HuH-7 (cell line): ENCODE measurements at places on chromosomes 11 and 22.

GRCh38 chr11:63705526-63705925, 24.2 kb downstream of the RTN3 start:
- no peak for DNase-seq

- DNase-seq, result no peak
Measured at GRCh38 chr11:128779036-128779435, 85.2 kb downstream of the FLI1 start.

DNA sequence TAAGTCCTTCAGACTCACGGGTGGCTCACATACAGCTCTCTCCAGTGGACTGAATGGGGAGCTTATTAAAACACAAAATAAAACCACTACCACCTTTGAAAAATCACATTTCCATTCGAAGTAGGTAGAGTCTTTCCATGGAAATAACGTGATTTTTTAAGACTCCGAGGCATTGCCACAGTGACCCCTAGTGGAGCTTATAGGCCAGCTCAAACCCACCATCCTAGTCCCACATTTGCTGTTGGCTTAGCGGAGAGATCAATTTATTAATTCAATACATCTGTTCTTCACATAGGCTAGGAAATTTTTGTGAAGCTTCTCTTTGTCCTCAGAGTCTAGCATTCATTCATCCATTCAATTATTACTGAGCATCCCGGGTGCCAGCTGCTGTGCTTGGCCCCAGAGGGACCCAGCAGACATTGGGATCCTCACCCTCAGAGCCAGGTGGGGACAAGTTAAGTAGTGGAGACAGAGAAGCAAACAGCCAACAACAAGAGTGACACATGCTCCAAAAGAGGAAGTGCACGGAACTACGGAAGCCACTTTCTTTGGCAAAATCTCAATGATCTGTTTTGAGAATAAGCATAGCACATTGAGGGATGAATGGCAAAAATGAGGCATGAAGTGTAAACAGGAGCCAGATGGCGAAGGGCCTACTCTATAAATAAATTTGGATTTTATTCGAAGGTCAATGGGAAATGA, 10.2 kb upstream of the P4HA3 start:
- peak; percentile 31 for DNase-seq

- DNase-seq, result no peak
Measured at GRCh38 chr11:3002351-3002861, 10.3 kb upstream of the NAP1L4 start.

GRCh38 chr11:103779054-103779453, 257.4 kb upstream of the DDI1 start:
- DNase-seq, result no peak

DNA sequence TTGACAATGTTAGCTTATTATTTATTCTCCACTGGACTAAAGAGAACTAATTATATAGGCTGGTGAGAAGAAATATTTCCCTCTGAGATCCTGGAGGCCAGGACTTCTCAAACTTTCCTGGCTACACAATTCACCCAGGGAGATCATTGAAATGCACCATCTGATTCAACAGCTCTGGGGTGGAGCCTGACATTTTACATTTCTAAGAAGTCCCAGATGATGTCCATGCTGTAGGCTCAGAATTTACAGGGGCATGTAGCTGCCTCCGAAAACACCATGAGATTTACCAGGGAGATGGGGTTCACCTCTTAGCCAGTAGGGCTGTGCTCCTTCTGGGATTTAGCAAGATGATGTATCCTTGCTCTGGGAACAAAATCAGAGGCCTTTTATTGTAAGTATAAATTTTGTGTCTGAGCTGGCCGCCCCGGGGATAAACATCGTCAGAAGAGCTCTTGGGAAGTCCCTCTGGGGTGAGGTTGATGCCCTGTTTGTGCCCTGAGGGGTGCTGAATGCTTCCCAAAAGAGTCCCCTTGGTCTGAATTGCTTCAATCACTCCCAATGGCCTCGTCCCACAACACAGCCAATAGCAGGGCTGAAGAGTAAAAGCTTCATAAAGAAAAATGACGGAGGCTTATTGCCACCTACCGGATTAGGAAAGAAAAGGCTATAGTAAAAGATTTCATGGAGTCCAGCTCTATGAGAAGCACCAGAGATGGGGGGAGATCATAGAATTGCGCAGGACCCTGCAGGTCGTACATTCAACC, 33.4 kb upstream of the API5 start:
- DNase-seq, result peak; percentile 55

DNA sequence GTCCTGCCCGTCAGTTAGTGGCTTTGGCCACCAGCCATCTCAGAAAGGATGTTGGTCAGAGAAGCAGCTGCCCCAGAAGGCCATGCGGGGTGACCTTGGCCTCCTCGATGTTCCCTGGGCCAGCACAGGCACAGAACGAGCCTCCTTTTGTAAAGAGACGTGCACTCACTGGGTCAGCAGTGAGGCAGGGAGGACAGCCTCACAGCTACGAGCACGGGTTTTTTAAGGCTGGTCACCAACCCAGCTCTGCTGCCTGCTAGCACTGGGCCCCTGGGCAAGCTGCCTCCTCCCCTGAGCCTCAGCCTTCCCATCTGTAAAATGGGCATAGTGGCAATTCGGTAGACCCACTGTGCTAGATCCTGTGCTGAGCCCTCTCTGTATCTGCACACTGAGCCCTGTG, 10.8 kb downstream of the IGLL1 start:
- no peak for DNase-seq

DNA sequence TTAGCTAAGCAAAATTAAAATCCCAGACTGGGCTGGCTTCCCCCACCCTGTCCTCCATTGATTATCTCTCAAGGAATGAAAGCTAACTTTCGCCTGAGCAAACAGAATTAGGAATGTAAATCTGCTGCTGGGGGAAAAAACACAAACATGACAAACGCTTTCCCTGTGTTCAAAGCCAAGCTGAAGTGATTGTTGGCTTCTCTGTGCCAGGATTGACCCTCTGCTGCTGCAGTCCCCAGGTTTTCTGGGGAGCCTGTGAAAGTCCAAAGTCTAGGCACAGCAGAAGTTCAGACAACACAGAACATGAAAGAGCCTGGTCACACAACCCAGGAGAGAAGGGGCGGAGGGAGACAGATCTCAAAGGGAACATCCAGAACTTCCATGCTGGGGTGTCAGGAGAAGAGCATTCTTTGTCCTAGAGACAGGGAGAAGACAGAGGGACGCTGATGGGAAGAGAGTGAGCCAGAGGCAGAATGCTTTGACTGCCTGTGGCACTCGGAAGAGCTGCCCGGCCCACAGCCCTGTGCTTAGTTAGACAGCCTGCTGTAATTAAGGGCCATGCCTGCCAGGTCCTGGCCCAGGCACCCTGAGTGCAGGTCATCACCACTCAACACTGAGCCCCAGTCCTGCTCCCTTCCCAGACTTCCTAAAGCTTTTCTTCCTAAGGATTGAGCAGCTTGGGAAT, 6.9 kb downstream of the PATZ1 start:
- DNase-seq, result no peak

GRCh38 chr11:3341298-3341697, 37.6 kb downstream of the ZNF195 start:
- DNase-seq, result no peak

DNA sequence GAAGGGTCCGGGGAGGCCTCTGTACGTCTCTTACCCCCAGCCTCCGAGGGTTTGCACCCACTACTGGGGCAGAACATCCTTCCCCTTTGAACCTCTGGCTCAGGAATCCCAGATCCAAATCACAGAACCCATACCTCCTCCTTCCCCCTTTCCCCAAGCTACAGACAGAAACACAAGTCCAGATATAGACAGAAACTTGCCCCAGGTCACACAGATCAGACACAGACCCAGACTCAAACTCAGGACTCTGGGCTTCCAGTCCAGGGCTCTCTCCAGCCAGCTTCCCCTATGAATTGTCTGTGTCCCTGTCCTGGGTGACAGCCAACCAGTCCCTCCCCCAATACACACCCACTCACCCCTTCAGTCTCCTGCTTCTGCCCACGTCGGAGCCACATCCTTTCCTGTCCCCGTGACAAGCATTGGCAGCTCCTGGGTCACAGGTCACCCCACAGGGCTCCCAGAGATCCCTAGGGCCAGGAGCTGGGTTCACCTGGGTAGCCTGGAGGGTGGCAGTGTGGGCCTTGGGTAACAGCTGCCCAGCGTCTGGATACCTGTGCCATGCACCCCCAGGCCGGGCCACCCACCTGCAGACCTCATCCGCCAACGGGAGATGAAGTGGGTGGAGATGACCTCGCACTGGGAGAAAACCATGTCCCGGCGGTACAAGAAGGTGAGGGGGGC, 772 bp downstream of the TBC1D10C start:
- no peak for DNase-seq

GRCh38 chr11:20015101-20015500, 145.2 kb downstream of the DBX1 start:
- DNase-seq, result no peak

GRCh38 chr11:2265854-2266585, 4.4 kb downstream of the ASCL2 start:
- DNase-seq, result no peak

DNA sequence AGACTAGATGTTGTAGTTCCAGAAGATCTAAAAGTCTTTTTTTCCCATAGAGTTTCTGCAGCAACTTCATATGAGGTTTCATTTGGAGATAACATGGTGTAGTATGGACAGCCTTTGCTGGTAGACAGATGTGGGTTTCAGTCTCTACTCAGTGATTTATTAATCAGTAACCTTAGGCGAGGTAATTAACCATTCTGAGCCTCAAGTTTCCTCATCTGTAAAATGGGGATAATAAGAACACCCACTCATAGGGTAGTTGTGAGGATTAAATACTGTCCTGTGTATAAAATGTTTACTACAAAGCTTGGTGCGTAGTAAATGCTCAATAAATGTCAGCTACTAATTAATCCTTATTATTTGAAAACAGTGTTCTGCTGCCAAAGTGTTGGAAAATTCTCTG, 16.8 kb downstream of the POU2F3 start:
- no peak for DNase-seq

GRCh38 chr11:25924586-25924985, 407.3 kb upstream of the ANO3 start:
- DNase-seq, result no peak

DNA sequence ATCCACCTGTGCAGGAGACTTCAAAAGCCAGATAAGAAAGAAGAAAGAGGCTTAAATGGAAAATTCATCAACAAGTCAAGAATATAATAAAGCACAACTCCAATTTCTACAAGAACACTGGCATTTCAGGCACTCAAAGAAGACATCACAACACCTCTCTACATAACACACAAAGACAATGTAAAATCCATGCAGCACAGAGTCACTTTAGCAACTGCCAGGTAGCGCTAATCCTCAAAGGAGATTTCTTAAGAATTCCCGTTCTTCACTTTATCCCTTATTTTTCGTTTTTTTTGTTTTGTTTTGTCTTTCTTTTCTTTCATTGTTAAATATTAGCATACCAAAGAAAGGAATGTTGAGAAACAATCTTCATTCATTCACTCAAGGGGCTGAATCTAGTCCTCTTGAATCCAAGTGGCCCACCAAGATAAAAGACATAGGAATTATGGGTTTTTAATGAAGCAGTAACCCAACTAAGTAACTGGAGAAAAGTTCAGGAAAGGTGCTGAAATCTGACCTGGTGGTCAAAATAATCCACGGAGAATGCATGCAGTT, 95.0 kb downstream of the CADM1 start:
- no peak for DNase-seq

DNA sequence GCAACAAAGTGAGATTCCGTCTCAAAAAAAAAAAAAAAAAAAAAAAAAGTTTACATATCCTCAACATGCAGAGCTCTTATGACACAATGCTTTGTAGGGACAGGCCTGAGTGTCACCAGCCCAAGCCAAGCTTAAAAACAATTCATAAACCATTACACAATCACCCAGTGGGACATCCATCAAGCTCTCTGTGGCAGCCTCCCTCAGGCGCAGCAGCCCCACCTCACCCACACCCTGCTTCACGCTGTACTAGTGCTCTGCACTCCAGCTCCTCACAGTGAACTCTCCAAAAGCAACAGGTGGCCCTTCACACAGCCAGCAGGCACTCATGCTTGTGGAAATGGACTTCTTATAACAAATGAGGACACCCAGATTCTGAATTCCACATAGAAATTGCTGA, 3.5 kb upstream of the FOXRED2 start:
- DNase-seq, result no peak

DNA sequence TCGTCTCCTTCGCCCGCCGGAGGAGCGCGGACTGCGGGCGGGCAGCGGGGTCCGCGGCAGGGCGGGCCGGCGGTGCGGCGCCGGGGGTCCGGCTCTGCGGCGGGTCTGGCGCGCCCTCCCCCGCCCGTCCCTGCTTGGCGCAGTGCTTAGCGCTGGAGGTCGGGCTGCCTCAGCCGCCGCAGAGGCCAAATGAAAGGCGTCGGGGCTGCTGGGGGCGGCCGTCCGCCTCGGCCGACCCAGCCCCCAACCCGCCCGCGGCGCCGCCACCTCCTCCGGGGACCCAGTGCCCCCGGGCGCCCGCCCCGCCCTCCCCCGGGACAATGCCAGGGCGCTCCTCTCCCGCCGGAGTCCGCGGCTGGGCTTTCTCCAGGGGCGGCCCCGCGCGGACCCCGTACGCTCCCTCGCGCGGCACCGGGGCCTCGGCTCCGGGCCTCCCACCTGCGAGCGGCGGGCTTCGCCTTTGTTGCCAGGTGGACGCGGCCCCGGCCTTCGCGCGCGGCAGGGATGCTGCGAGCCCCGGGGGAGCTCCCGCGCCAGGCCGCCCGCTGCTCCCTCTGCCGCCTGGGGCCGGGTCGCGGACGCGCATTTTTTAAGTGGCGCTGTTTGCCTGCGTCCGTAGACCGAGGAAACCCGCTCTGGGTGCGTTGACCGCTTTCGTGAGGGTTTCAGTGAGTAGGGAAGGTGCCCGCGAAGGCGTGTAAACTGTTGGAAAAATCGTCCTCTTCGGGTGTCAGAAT, 583 bp downstream of the APLP2 start:
- peak; percentile 37 for DNase-seq
